HCT116 (cell line): ENCODE measurements at places on chromosomes 5 and 9.

GRCh38 chr5:150576449-150576949 is 64.0 kb upstream of the SYNPO start:
- DNase-seq: no peak

GRCh38 chr9:81557452-81558090 is 131.8 kb downstream of the TLE1 start:
- no peak for DNase-seq

- DNase-seq: no peak
Measured at GRCh38 chr5:57128325-57128724, 45.5 kb upstream of the GPBP1 start.

GRCh38 chr5:83095957-83096539 is 18.7 kb downstream of the XRCC4 start:
- peak; percentile 74 for DNase-seq

DNA sequence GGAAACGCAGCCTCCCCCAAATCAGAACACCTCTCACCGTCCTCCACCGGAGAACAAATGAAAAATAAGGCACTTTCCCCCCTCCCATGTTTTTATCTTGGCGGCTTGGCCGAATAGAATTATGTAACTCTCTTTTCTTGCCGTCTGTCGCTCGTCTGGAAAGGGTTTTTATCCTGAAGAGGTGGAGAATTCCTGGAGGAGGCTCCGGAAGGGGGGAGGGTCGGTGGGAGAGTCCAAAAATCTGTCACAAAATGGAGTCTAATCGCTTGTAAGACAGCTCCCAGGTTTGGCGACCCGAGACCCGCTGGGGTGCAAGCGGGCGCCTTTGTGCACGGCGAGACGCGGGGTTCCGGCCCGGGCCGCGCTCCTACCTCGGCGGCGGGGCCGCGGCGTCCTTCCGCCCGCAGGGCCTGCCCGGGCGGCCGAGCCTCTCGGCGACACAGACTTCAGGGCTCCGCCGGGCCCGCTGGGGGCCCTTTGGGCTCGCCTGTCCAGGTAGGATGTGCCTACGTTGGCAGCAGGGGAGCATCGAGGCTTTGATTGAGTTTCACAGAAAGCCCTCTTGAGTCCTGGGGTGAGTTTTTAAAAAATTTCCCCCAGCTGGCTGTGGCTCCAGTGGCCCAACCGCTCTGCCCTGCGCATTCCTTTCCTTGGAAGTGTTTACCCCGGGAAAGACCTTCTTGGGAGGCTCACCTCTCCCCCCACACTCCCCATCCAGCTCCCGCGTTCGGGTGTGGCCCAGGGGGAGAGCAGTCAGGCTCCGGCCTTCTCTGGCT is 5.0 kb downstream of the LMX1B start:
- no peak for DNase-seq

GRCh38 chr9:110124439-110124838 is 83.5 kb downstream of the C9orf152 start:
- no peak for DNase-seq

DNA sequence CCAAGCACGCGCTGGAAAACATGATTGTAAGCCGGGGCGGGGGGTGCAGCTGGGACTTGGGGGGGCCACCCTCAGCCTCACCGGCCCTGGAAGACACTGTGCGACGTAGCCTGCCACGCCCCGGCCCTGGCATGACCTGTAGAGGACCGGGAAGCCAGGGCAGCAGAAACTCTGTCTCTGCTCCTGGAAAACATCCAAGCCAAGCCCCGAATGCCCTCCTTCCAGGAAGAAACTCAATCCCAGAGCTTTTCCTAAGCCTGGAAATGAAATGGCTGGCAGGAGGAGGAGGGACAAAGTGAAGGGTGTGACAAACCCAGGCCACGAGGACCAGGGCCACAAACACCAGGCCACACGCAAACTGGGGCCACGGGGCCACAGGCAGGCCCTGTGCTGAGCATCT is 55.4 kb downstream of the KCNT1 start:
- no peak for DNase-seq

GRCh38 chr9:129757045-129757444 is 4.2 kb upstream of the PTGES start:
- no peak for DNase-seq

DNA sequence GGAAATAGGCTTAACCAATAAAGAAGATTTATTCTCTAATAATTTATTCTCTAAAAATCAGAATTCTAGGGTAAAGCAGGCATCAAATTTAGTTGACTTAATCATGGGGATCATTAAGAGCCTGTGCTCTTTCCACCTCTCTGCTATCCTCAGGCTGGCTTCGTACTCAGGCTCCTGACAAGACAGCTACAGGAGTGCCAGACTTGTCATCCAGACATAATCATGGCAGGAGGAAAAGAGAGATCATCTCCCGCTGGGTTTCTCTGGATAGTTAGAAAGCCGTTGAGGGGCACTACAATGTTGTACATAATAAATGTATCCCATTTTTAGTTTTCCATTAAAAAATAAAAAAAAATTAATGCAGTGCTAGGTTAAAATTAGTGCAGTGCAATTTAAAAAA is 171.9 kb downstream of the SEC61B start:
- DNase-seq: no peak
